NCI-H2081 treated with DMSO at 0.1 percent for 48 hours (cell line): ENCODE measurements at places on chromosomes 5 and 9.
A peak's percentile ranks its signal among the peaks of the same experiment; 100 is the strongest.

DNA sequence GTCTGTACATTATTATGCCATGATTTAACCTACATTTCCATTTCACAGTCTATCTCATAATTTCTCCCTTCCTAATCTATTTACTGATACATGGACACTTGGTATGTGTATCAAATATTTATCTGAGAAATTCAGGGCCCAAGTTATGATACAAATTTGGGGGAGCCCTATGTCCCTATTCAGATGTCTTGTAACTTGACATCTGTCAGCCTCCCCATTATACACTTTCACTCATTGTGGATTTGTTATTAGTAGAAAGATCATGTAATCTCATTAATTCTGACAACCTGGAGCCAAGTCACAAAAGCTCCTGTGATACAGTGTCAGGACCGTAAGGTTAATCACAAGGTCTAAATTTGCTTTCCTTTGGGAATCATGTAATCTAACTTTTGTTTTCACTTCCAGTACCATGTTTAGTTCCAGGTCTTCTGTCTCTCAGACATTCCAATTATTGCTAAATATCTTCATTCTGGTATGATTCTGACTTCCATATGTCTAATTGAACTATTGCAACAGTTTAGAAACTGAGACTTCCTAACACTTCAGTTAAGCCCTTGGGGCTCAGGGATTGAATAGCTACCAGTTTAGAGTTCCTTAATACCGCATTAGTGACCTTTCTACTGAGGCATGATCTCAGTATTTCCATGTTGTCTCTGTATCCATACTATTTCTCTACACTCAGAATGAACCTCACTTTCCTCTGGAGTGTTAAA is 182.9 kb upstream of the NUDT12 start:
- DNase-seq, result no peak

GRCh38 chr5:150022681-150023080 is 22.1 kb downstream of the HMGXB3 start:
- no peak for DNase-seq

DNA sequence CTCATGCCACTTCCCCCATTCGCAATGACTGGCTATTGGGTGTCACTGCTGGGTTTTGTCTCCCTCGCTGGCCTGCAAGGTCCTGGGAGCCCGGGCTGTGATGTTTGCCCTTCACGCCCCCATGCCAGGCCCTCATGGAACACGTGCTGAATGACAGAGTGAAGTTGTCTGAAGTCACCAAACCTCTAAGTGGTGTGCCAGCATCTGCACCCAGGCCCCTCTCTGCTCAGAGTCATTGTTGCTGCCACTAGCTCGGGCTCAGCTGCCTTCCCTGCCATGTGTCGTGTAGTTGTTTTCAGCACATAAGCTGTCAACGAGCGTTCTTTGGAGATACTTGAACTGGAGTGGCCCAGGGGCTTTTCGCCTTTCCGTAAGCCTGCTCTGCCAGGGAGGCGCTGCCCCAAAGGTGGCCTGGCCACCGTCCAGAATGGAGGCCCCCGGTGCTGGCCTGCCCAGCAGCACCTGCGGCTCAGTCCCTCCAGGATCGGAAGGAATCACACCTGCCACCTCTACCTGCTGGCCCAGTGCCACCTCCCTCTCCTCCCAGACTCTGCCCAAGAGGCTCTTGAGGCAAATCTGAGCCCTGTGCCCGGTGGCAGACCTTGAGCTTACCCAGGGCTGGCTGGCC is 250.1 kb downstream of the PBX3 start:
- peak; percentile 5 for DNase-seq

DNA sequence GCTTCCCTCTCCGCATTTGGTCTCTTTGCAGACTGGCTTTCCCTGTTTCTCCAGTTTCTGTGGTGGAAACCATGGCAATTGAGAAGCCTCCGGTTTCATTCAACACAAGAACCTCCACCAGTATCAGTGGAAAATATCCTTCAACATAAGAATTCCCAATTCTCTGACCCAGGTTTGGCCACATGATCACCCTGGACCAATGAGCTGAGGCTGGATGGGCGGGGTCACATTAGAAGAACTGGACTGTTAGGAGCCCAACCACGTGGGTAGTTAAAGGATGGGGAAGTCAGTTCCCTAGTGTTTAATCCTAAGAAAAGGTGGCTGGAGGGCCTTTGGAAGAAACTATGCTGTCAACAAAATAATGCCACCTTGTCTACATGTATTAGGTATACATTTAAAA is 336.3 kb downstream of the DMRT2 start:
- DNase-seq, result no peak

DNA sequence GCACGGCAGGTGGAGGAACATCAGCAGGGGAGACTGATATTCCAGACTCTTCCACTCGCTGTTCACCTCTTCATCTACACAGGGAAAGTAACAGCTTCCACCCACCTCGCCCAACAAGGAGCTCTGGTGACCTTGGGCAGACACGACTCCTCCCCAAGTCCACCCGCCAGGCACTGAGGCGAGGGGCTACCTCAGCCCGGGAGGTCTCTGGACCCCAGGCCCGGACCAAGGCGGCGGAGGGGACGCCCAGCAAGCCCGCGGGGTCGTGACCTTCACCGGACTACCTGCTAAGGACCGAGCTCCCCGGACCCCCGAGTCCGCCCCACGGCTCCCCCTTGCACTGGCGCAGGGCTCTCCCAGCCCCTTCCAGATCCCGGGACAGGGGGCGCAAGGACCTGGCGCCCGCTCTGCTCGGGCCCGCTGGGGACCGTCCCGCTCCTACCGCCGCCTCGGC is 70.2 kb upstream of the LPCAT1 start:
- DNase-seq, result no peak

DNA sequence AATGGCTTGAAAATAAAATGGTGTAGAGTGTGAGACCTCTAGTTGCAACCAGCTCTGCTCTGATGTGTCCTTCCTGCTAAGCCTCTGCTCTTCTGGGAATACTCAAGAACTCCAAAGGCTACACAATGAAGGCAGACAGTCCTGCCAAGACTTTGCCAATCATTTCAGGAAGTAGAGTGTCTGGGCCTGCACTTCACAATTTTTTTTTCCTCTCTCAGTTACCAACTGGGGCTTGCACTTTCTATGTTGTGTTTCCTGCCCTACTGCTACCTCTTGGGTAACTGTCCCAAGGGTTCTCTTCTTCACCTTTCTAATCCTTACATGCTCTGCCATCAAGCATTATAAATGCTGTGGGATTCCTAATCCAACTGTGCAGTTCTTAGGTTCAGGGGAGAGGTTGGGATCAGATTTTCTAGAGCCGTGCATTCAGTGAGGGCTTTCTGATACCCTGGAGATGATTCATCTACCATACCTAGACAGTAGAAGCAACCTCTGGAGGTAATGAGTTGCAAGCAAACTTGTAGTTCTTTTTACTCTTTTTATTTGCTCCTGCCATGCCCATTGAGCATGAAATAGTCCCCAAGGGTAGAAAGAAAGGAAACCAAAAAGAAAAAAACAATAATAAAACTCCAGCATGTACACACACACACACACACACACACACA is 365.9 kb downstream of the MLLT3 start:
- no peak for DNase-seq

- no peak for DNase-seq
These were observed 28.1 kb downstream of the TARS1 start for GRCh38 chr5:33468775-33469435.

GRCh38 chr9:125509476-125509875 is 197.5 kb downstream of the MAPKAP1 start:
- DNase-seq, result no peak

GRCh38 chr5:135160036-135160675 is 126.1 kb upstream of the PITX1 start:
- DNase-seq, result no peak

DNA sequence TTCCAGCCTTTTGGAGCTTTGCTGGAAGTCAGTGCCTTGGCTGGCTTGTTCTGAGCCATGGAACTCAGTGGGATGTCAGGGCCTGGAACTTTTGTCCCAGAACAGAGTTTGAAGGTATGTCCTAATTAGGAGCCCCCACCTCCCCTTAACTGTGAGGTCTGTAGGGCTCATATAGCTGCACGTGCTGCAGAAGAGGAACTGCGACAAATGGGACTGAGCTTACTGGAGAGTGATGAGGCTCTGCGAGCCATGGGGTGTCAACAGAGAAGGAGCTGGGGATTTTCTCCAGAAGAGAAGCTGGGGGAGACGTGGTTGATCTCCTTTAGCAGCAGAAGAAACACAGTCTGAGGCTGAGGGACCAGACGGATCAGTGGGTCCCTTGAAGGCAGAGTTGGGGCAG is 10.9 kb downstream of the TMEM8B start:
- no peak for DNase-seq

- DNase-seq, result no peak
These were observed 8.1 kb upstream of the COL5A1 start for GRCh38 chr9:134633362-134634142.

DNA sequence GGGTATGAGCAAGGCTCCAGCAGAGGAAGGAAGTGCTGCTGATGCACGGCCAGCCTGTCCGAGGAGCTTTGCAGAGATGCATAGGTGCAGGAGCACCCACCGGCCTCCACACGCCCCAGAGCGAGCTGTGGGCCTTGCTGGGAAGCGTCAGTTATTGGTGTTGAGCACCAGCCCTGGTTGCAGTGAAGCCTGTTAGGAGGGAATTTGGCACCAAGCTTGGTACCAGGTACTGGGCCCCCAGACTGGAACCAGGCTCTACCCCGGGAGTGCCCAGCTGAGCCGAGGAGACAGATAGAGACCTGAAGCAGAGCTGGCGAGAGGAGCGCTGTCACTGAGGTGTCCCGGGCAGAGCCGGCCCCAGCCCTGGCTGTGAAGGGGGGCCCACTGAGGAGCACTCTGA is 5.2 kb downstream of the TCF7 start:
- DNase-seq, result no peak

- DNase-seq, result no peak
These were observed 1.4 kb upstream of the PSIP1 start for GRCh38 chr9:15512204-15512603.

- no peak for DNase-seq
These were observed 17.7 kb downstream of the CAVIN4 start for GRCh38 chr9:100595391-100596199.

GRCh38 chr9:135574331-135574730 is 12.8 kb downstream of the PAEP start:
- no peak for DNase-seq

DNA sequence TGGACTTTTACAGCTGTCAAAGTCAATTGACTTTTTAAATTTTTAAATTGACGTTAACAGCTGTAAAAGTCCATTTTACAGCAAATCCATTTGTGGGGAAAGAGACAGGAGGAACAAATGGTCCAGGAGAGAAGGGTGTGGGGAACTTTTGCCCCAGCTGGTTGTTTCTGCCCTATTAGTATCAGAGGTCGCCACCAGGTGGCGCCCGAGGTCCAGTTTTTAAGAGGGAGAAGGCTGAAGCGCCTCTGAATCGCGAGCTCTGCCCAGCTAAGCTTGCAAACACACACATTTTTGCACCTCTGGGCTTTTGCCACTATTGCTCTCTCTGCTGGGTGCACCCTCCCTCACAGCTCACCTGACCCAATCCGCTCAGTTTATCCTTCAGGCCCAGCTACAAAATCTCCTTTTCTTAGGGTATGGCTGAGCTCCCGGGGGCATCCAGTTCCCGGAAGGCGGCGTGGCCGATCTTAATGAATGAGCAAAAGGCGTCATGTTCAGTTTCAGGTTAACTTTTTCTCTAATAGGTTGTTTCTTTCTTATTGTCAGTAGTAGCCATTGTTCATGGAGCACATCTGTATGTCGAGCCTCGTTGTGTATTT is 6.3 kb upstream of the TTLL11 start:
- peak; percentile 4 for DNase-seq

DNA sequence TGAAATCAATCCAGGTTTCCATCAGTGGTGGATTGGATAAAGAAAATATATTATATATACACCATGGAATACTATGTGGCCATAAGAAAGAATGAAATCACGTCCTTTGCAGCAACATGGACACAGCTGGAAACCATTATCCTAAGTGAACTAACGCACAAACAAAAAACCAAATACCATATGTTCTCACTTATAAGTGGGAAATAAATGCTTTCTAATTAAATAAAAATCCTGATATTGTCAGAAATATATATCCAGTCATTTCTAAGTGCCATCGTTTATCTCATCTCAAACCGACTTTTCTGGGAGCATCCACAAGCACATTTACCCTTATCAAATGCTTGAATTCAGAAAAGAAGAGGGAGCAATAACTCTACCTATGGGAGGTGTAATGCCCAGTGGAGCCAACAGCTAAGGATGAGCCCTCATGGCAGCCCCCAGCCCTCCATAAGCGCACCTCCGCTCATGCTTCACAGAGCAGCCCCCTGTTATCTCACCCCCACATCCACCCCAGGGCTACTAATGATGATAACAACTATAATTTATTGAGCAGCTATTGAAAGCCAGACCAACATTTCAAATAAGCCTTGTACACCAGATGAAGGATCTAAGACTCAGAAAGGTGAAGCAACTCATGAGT is 101.7 kb upstream of the SPOCK1 start:
- DNase-seq, result no peak

GRCh38 chr9:16039988-16040761 is 487.3 kb downstream of the CCDC171 start:
- DNase-seq, result no peak

DNA sequence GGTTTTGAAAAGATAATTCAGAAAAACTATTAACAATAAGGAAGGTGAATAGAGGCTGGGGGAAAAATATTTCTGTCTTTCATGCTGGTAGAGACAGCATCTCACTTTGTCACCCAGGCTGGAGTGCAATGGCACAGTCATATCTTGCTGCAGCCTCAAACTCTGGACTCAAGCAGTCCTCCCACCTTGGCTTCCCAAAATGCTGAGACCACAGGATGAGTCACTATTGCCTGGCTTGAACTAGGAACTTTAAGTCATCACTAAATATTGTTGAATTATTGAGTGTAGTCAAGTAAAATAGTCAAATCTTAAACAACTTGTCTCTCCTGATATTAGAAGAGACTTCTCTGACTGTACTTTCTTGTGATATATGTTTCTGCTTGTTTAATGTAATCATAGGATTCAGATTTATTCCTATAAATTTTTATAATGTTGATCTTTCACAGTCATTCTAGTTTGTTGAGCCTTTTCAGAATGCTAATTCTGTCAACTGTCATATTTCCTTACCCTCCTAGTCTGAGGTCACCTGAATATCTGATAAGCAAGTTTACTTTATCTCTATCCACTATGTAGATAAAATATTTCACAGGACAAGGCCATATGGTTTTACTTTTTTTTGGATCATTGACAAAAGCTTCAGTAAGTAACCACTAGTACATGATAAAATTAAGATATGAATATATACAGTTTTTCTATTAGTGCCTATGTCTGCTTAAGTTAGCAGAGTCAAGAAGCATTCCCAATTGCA is 1696.5 kb downstream of the MAT2B start:
- DNase-seq, result no peak

- DNase-seq, result no peak
These were observed 698 bp upstream of the SEC24A start for GRCh38 chr5:134647750-134648424.

DNA sequence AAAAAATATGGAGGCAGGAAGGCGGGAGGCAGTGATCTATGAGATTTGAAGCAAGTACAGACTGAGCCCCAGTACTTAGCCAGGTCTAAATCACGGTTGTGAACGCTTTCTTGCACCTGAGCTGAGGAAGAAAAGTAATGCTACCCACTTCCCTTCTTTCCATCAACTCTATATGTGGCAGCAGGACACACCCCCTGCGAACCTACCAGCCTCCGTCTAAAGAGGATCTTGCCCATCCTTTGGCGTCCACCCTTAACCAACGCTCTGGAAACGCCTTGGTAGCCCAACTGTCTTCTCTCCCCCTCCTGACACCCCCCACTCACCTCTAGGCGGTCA is 545 bp downstream of the HMGCS1 start:
- no peak for DNase-seq
